ENCODE measurements at places on chromosomes 13 and 19. TPM values are rescaled to one million over a fixed set of nuclear protein-coding genes. Genes with fewer than 3 reads are reported as not detected.

The KCNC3 gene
- 9.4 TPM for total RNA-seq

The LILRB4 gene
- 0.23 TPM for total RNA-seq

The FFAR2 gene
- total RNA-seq, result not detected

The SLITRK5 gene
- not detected for total RNA-seq

The FXYD3 gene
- not detected for total RNA-seq

The CGB3 gene
- not detected for total RNA-seq

The IFNL2 gene
- total RNA-seq, result not detected

The FGF14 gene
- not detected for total RNA-seq

The ALOX5AP gene
- total RNA-seq, result 114 TPM

The CCNE1 gene
- 38.0 TPM for total RNA-seq

The LIM2 gene
- not detected for total RNA-seq

The PRRG2 gene
- total RNA-seq, result 0.82 TPM

The CCDC169 gene
- total RNA-seq, result 0.32 TPM

The CNMD gene
- not detected for total RNA-seq

The C19orf67 gene
- total RNA-seq, result 0.30 TPM

The PSG5 gene
- not detected for total RNA-seq

The CNFN gene
- not detected for total RNA-seq

The EBPL gene
- total RNA-seq, result 29.7 TPM

The FUT2 gene
- total RNA-seq, result not detected

The LILRB1 gene
- 0.11 TPM for total RNA-seq

The SYT3 gene
- not detected for total RNA-seq

The STOML3 gene
- not detected for total RNA-seq

The CEACAM21 gene
- total RNA-seq, result 44.3 TPM

The KLK3 gene
- total RNA-seq, result not detected

The OR7C1 gene
- not detected for total RNA-seq

The CILP2 gene
- total RNA-seq, result 0.07 TPM

The NALCN gene
- not detected for total RNA-seq

The CRTC1 gene
- 8.2 TPM for total RNA-seq

The CAMSAP3 gene
- 0.11 TPM for total RNA-seq

The SLC25A41 gene
- 0.23 TPM for total RNA-seq

The TMIGD2 gene
- total RNA-seq, result 20.9 TPM

The ZNF285 gene
- 0.32 TPM for total RNA-seq

The FOSB gene
- total RNA-seq, result 1.9 TPM

The HCST gene
- total RNA-seq, result 93.1 TPM

The SULT2B1 gene
- 0.16 TPM for total RNA-seq

The PNPLA6 gene
- 115 TPM for total RNA-seq

The APBA3 gene
- 42.3 TPM for total RNA-seq

The MED26 gene
- total RNA-seq, result 15.8 TPM

The ZNF30 gene
- total RNA-seq, result 2.8 TPM

The LGI4 gene
- total RNA-seq, result 0.27 TPM

The LRG1 gene
- total RNA-seq, result 0.30 TPM

The ZNF560 gene
- total RNA-seq, result not detected

The DDA1 gene
- 33.7 TPM for total RNA-seq

The COL4A2 gene
- not detected for total RNA-seq

The SLITRK6 gene
- not detected for total RNA-seq

The ZNF221 gene
- total RNA-seq, result 0.77 TPM

The S1PR4 gene
- 236 TPM for total RNA-seq

The TMEM190 gene
- total RNA-seq, result not detected

The URAD gene
- not detected for total RNA-seq

The C2CD4C gene
- 0.09 TPM for total RNA-seq

The RAB4B gene
- 42.3 TPM for total RNA-seq

The ZNF534 gene
- total RNA-seq, result not detected

The VAV1 gene
- 108 TPM for total RNA-seq

The ZNF345 gene
- total RNA-seq, result 3.6 TPM

All from T-helper 2 cell treated with Interferon-gamma antibody and Interleukin-4, amounts not matched to agents 100 ng/mL and 5 ng/mL, for 36 hours (primary cell).